ENCODE measurements at places on chromosomes 6 and 20. TPM values are rescaled to one million over a fixed set of nuclear protein-coding genes. Genes with fewer than 3 reads are reported as not detected.

DNA sequence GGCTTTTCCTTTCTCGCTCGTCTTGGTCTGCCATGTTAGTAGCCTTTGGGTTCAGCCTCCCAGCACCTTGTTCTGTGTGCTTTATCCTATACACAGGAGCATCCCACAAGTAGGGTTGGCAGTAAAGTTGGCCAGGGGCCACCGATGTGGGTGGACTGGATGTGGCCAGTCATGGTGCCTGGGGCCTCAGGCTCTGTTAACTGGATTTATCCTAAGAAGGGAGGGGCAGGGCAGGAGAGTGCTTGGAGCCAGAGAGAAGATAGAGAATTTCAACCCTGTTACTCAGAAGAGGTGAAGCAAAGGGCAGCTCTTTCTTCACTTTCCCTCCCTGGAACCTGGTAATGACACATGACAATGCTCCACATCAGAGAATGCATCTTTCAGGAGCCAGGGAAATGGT, 14.1 kb upstream of the SIRPB2 start:
- no peak for DNase-seq

GRCh38 chr20:58868795-58869194, 16.3 kb downstream of the GNAS start:
- DNase-seq, result no peak

The PHACTR1 gene
- 6.6 TPM for total RNA-seq

GRCh38 chr20:57811374-57812020, 101.7 kb upstream of the PMEPA1 start:
- DNase-seq, result peak; percentile 57

The RNGTT gene
- 13.5 TPM for total RNA-seq

DNA sequence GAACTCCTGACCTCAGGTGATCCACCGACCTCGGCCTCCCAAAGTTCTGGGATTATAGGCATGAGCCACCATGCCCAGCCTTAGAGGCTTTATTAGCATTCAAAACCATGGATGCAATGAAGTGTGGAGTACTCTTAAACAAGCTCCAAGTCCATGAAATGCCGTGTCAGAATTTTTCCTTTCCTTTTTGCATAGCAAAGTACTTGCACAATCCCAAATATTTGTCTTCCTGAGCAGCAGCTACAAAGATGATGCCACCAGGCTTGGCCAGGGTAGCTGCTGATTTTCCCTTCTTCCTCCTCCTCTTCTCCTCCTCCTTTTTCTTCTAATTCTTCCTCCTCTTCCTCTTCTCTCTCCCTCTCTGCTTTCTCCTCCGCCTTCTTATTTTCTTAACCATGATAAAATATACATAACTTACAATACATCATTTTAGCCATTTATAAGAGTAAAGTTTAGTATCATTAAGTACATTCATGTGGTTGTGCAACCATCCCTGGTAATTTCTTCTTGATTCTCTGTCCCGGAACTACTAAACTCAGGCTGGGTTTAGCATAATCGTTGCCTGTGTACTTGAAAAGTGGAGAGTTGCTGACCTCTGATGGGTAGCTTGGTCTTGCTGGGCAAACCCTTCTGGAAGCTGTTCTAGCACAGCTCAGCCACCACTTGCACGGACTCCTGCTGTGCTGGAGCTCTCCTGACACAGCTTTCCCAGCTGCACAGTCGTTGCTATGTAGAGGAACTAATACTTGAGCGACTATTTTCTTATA, 20.3 kb downstream of the MUCL3 start:
- DNase-seq, result no peak

DNA sequence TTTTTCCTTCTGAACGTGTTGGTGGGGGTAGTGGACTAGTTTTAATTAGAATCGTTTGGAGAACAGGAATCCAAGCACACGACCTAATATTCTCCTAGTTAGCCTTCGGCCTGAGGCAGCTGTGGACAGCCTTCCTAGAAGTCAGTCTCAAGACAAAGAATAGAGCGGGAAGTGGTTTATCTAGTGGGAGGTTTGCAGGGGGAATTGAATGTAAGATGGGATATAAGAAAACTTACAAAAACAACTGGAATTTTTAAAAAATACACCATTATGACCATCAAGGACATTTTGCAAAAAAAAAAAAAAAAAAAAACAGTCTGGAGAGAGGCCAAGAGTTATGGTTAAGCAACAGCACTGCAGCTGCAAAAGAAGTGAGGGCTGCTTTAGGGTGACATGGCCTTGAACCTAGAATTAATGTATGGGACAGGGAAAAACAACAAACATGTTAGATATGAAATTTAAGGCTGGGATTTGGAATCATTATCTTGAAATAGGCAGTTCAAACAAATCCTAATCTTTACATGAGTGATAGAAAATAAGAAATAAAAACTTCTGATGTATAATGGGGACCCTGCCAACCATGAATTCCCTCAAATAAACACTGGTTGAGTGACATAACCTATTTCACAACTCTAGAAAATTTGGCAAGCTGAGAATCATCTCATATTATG, 40.2 kb downstream of the PLAGL1 start:
- DNase-seq, result no peak

GRCh38 chr20:18739751-18740166, 73.8 kb upstream of the SCP2D1 start:
- DNase-seq, result no peak

The OVOL2 gene
- not detected for total RNA-seq

DNA sequence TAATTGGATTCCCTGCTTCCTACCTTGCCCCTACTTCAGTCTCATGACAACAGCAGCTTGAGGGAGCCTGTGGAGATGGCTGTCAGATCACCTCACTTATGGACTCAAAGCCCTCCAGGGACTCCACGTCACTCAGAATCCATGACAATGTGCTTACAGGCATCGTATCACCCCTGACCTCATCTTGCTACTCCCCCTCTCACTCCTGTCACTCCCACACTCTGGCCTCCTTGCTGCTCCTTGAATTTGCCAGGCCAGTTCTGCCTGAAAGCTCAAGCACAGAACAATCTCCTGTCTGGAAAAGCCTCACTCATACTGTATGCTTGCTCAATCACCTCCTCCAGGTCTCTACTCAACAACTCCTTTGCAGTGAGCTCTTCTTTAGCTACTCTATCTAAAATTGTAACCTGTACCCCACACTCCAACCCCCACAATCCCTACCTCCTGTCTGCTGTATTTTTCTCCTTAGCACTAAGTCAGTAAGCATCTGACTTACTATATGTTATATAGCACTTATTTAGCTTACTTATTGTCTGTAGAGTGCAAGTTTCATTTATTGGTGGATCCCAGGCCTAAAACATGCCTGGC, 10.7 kb upstream of the GSTA4 start:
- no peak for DNase-seq

DNA sequence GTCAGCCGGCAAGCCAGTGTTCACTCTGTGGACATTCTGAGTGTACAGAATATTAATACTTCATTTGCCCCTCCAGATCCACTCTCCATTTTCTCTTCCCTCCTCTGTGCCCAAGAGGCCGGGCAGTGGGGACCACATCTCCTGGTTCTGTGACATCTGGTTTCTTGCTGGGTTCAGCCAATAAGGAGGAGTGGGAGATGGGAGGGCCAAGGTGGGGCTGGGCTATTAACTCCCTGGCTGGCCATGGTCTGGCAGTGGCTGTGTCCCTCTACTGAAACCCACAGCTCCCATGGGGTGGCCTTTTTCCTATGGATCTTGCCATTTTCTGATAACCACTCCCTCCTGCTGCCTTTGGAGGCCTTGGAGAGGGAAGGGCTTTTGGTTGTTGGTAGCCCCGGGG, 30.0 kb upstream of the SALL4 start:
- peak; percentile 58 for DNase-seq

- DNase-seq, result no peak
Measured at GRCh38 chr6:139311831-139312230, 20.0 kb upstream of the TXLNB start.
